Spinal cord (tissue), 10 donors: ENCODE measurements at places on chromosomes 4 and X. TPM values are rescaled to one million over a fixed set of nuclear protein-coding genes. Genes with fewer than 3 reads are reported as not detected.

GRCh38 chr4:1874201-1874600, 3.0 kb downstream of the NSD2 start:
- no peak for DNase-seq
- no peaks in the 10 kb centered on the region for H3K27me3 ChIP-seq
- H3K36me3 ChIP-seq: no peaks in the 10 kb centered on the region
- peaks cover 14% of the 10 kb centered on the region for H3K4me1 ChIP-seq

DNA sequence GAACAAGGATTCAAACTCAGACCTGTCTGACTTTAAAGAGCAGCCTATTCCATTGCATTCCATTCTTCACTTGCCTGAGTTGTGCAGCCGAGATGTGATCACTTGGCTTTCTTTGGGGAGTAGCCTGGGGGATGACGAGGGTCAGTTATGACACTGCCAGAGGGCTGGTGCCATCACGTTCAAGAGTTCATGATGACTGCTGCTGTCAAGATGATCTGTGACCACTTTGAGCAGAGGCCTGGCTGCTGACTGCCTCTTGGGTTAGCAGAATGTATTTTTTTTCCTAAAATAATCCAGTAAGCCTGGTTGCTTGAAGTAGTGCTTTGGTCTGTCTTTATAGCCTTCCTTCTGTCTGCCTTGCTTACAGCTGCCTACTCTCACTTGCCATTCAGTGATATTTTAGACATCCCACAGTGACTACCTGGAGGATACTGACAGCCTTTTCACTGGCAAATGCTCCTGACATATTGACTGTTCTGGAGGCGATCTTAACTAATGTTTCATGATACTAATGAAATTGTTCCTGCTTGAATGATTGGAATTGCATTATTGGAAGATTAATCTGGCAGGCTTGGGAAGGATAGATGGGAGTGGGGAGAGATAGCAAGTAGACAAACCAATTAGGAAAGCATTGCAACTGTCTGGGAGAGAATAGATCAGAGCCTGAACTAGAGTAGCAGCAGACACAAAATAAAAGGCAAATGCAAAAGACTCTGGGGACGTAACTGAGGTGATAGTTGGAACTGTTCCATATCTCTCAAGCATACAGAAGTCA, 221.6 kb upstream of the LCORL start:
- no peak overlapping the region for H3K4me3 ChIP-seq
- DNase-seq: no peak
- H3K4me1 ChIP-seq: no peaks in the 10 kb centered on the region
- no peaks in the 10 kb centered on the region for H3K27me3 ChIP-seq

PI4K2B gene
- 10.5 TPM for total RNA-seq

GRCh38 chr4:39812500-39812899, 114.6 kb downstream of the UBE2K start:
- DNase-seq: no peak
- no peaks in the 10 kb centered on the region for H3K27me3 ChIP-seq
- H3K4me3 ChIP-seq: no peak overlapping the region
- H3K4me1 ChIP-seq: no peaks in the 10 kb centered on the region

DNA sequence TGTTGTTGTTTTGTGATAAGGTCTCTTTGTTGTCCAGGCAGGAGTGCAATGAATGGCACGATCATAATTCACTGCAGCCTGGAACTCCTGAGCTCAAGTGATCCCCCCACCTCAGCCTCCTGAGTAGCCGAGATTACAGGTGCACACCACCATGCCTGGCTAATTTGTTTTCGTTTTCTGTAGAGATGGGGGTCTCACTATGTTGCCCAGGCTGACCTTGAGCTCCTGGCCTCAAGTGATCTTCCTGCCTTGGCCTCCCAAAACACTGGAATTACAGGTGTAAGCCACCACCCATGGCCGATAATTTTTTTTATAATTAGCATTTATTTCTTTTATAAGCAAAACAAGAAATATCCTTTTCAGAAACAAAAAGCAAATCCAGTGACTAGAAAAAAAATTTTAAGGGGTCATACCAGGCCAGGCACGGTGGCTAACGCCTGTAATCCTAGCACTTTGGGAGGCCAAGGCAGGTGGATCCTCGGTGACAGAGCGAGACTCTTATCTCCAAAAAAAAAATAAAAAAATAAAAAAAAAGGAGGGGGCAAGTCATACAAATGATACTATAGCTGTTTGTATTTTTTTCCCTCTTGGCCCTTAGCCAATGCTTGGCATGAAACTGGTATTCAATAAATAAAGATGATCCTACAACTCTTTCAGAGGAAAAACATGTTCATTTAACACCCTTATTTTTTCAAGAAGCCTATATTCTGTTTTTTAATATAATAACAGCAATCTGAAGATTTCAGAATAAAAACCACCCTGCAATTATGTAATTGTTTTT, 3.4 kb downstream of the PLAC8 start:
- H3K27ac ChIP-seq: no peak overlapping the region
- peaks cover 8% of the 10 kb centered on the region for H3K27me3 ChIP-seq
- no peak for DNase-seq
- H3K4me3 ChIP-seq: no peak overlapping the region
- H3K4me1 ChIP-seq: peaks cover 4% of the 10 kb centered on the region

DNA sequence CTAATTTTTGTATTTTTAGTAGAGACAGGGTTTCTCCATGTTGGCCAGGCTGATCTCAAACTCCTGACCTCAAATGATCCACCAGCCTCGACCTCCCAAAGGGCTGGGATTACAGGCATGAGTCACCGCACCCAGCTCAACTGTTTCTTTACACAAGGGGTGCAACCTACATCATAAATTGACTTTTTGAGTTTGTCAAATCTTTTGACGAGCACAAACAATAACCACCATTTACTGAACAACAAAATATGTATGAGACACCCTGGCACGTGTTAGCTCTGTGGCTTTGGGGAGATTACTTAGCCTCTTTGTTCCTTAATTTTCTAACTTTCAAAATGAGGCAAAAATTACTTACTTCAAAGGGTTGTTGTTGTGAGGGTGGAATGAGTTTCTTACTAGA, 23.5 kb upstream of the SLC34A2 start:
- H3K36me3 ChIP-seq: no peaks in the 10 kb centered on the region
- DNase-seq: no peak
- no peaks in the 10 kb centered on the region for H3K27me3 ChIP-seq
- H3K4me1 ChIP-seq: no peaks in the 10 kb centered on the region
- no peak overlapping the region for H3K27ac ChIP-seq

MAGEA12 gene
- not detected for total RNA-seq

- no peaks in the 10 kb centered on the region for H3K4me1 ChIP-seq
- DNase-seq: no peak
- H3K4me3 ChIP-seq: no peak overlapping the region
- no peaks in the 10 kb centered on the region for H3K27me3 ChIP-seq
- H3K36me3 ChIP-seq: peaks cover 8% of the 10 kb centered on the region
Observed at GRCh38 chrX:63661676-63662075, 123.3 kb downstream of the ARHGEF9 start.

- peaks cover 28% of the 10 kb centered on the region for H3K27me3 ChIP-seq
- DNase-seq: peak; percentile 40
- H3K27ac ChIP-seq: no peak overlapping the region
- no peaks in the 10 kb centered on the region for H3K36me3 ChIP-seq
- no peaks in the 10 kb centered on the region for H3K4me1 ChIP-seq
Observed at GRCh38 chrX:17368002-17368401, 7.0 kb upstream of the NHS start.

- no peak overlapping the region for H3K27ac ChIP-seq
- H3K36me3 ChIP-seq: no peaks in the 10 kb centered on the region
- DNase-seq: no peak
- no peak overlapping the region for H3K4me3 ChIP-seq
- H3K27me3 ChIP-seq: peaks cover 3% of the 10 kb centered on the region
Observed at GRCh38 chrX:40272776-40273175, 175.0 kb upstream of the BCOR start.

QDPR gene
- total RNA-seq: 13.6 TPM

PLK4 gene
- total RNA-seq: 16.1 TPM

- DNase-seq: no peak
- H3K36me3 ChIP-seq: no peaks in the 10 kb centered on the region
- H3K4me1 ChIP-seq: no peaks in the 10 kb centered on the region
- no peak overlapping the region for H3K4me3 ChIP-seq
- H3K27me3 ChIP-seq: no peaks in the 10 kb centered on the region
Observed at GRCh38 chr4:96786306-96786705, 946.4 kb downstream of the PDHA2 start.

DNA sequence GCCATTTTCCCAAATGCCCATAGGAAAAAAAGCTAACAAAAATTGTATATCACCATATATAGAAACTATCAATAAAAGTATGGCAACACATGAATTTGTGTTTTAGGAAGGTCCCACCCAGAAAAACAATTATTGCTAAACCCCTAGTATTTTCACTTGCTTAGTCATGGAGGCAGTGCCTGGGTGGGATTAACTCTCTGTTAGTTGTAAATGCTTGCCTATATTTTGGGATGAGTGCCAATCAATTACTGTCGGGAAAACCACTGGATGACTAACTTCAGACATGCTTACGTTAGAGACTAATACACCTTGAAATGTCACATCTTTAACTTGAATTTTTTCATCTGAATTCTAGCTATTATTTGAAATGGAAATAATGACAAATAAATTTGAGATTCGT, 33.9 kb downstream of the TMPRSS11A start:
- no peaks in the 10 kb centered on the region for H3K27me3 ChIP-seq
- no peak overlapping the region for H3K27ac ChIP-seq
- H3K4me3 ChIP-seq: no peak overlapping the region
- no peak for DNase-seq
- no peaks in the 10 kb centered on the region for H3K36me3 ChIP-seq

DNA sequence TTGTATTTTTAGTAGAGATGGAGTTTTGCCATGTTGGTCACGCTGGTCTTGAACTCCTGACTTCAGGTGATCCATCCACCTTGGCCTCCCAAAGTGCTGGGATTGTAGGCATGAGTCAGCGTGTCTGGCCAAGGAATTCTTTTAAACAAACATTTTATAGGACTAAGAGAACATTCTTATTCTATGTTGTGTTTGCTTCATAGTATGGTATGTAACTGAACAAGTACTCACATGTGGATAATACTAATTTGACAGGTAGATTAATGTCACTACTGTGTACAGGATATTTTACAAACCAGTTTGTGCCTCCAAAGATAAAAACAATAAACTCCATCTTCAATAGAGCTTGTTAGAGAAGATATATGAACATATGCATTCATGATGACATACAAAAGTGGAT, 1353.4 kb downstream of the PCDH7 start:
- no peak overlapping the region for H3K27ac ChIP-seq
- no peaks in the 10 kb centered on the region for H3K36me3 ChIP-seq
- H3K4me1 ChIP-seq: no peaks in the 10 kb centered on the region
- no peak overlapping the region for H3K4me3 ChIP-seq
- no peak for DNase-seq

DNA sequence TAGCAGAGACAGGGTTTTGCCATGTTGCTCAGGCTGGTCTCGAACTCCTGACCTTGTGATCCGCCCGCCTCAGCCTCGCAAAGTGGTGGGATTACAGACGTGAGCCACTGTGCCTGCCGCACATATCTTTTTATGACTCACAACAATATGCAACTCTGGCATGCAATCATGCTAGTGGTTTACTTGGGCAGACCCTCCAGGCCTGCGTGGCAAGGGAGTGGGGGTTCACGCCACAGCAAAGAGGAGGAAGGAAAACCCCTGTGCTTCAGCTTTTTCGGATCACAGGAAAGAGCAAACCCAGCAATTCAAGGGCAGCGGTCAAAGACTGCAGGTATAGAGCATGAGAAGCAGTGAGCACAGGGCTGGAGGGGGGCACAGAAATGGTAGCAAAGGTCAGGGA, 48.3 kb upstream of the CD99 start:
- H3K27me3 ChIP-seq: no peaks in the 10 kb centered on the region
- H3K4me3 ChIP-seq: no peak overlapping the region
- no peak overlapping the region for H3K27ac ChIP-seq
- DNase-seq: no peak
- no peaks in the 10 kb centered on the region for H3K36me3 ChIP-seq

DNA sequence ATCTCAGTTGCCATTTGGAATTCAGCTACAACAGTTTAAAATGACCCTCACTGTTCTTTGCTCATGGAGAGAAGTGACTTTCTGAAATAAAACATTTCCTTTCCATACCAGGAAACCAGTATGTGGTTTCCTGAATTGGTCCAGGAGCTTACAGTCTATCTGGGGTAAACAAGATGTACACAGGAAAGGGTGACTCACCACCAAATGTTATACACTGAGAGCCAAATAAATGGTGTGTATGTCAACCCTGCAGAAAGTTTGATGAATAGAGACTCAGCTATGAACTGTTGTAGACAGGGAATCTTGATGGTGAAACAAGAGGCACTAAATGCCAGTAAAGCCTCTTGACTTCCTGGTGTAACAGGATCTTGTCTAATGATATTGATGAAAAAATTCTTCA, 100.4 kb downstream of the HS6ST2 start:
- H3K27me3 ChIP-seq: peaks cover 2% of the 10 kb centered on the region
- H3K4me3 ChIP-seq: no peak overlapping the region
- H3K4me1 ChIP-seq: no peaks in the 10 kb centered on the region
- DNase-seq: no peak

DNA sequence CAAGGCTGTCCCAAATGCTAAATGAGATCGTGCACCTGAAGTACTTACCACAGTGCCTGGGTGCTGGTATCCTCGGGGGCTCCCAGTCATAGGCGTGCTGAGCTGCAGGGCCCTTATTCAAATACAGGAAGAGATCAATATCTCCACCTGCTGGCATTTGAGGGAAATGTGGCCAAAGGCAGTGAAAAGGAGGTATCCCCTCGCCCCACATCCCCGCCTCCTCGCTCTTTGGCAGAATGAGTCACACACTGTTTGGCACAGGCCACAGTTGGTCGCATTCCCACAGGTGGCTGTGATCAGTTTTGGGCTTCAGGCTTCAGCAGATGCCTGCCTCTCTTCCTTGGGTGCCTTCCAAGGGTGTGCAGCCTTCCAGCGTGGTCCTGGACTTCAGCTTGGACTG, 28.4 kb downstream of the ZNF185 start:
- H3K4me3 ChIP-seq: no peak overlapping the region
- H3K4me1 ChIP-seq: peaks cover 24% of the 10 kb centered on the region
- H3K27me3 ChIP-seq: no peaks in the 10 kb centered on the region
- H3K27ac ChIP-seq: no peak overlapping the region
- no peaks in the 10 kb centered on the region for H3K36me3 ChIP-seq

- H3K36me3 ChIP-seq: peaks cover 2% of the 10 kb centered on the region
- no peak for DNase-seq
- H3K27ac ChIP-seq: no peak overlapping the region
Observed at GRCh38 chrX:115952417-115953092, 218.0 kb upstream of the AGTR2 start.

DNA sequence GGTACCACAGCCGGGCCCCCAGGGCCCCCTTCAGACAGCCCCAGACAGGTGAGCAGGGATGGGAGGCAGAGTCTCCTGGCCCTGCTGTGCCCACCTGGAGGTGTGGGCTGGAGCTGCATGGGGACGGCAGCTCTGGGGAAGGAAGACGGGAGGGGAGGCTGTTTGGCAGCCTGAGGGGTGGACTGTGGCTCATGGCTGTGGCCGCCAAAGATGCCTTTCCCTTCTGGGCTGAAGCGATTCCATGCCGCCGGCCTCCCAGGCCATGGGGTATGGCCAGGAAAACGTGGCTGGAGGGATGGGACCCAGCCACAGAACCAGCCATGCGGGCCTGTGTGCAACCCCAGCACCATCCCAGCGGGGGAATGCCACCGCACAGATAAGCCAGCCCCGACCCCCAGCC, 65.7 kb downstream of the FAM53A start:
- no peak overlapping the region for H3K4me3 ChIP-seq
- peaks cover 6% of the 10 kb centered on the region for H3K36me3 ChIP-seq
- no peaks in the 10 kb centered on the region for H3K27me3 ChIP-seq
- no peak for DNase-seq
- no peak overlapping the region for H3K27ac ChIP-seq

TEC gene
- 2.1 TPM for total RNA-seq

VCX2 gene
- total RNA-seq: not detected

SLC4A4 gene
- total RNA-seq: 105 TPM

GPRASP2 gene
- total RNA-seq: 64.5 TPM

GRCh38 chr4:153407906-153408305, 58.3 kb upstream of the TMEM131L start:
- no peaks in the 10 kb centered on the region for H3K27me3 ChIP-seq
- no peaks in the 10 kb centered on the region for H3K4me1 ChIP-seq
- H3K4me3 ChIP-seq: no peak overlapping the region
